Activated T-helper 2 cell treated with anti-CD3 and anti-CD28 coated beads, Interferon-gamma antibody, Interleukin-2, Interleukin-4, amounts not matched to agents 10 μg/mL and 5 μg/mL and 100 μg/mL, durations not matched to agents 14 hours and 24 hours and 36 hours (primary cell): ENCODE measurements at places on chromosomes 2 and 18.

GRCh38 chr2:98016908-98017670 lies 21.3 kb upstream of the TMEM131 start:
- H3K4me3 ChIP-seq: no peak overlapping the region
- no peaks in the 10 kb centered on the region for H3K27me3 ChIP-seq
- DNase-seq: no peak
- H3K36me3 ChIP-seq: no peaks in the 10 kb centered on the region
- H3K27ac ChIP-seq: no peak overlapping the region

GRCh38 chr2:164069540-164069939 lies 333.7 kb upstream of the FIGN start:
- no peaks in the 10 kb centered on the region for H3K36me3 ChIP-seq
- no peak overlapping the region for H3K27ac ChIP-seq
- H3K4me1 ChIP-seq: no peaks in the 10 kb centered on the region

GRCh38 chr18:79508565-79509535 lies 113.1 kb downstream of the NFATC1 start:
- H3K36me3 ChIP-seq: peaks cover 64% of the 10 kb centered on the region
- peak overlapping the region; percentile 66 for H3K27ac ChIP-seq
- no peak for DNase-seq

GRCh38 chr18:47334966-47335365 lies 83.5 kb upstream of the SKOR2 start:
- H3K27ac ChIP-seq: no peak overlapping the region
- DNase-seq: no peak
- H3K27me3 ChIP-seq: peaks cover 7% of the 10 kb centered on the region
- H3K4me1 ChIP-seq: no peaks in the 10 kb centered on the region

GRCh38 chr18:55096263-55096951 lies 137.1 kb upstream of the CCDC68 start:
- H3K27me3 ChIP-seq: no peaks in the 10 kb centered on the region
- H3K36me3 ChIP-seq: no peaks in the 10 kb centered on the region
- H3K4me3 ChIP-seq: no peak overlapping the region
- no peak for DNase-seq

GRCh38 chr2:70460333-70460732 lies 93.3 kb downstream of the TGFA start:
- no peak overlapping the region for H3K27ac ChIP-seq
- no peak for DNase-seq
- H3K27me3 ChIP-seq: no peaks in the 10 kb centered on the region
- no peak overlapping the region for H3K4me3 ChIP-seq
- no peaks in the 10 kb centered on the region for H3K4me1 ChIP-seq

GRCh38 chr2:25386971-25387875 lies 45.5 kb upstream of the DNMT3A start:
- no peaks in the 10 kb centered on the region for H3K27me3 ChIP-seq
- DNase-seq: no peak
- H3K4me3 ChIP-seq: no peak overlapping the region
- H3K36me3 ChIP-seq: peaks cover 26% of the 10 kb centered on the region
- H3K27ac ChIP-seq: no peak overlapping the region

DNA sequence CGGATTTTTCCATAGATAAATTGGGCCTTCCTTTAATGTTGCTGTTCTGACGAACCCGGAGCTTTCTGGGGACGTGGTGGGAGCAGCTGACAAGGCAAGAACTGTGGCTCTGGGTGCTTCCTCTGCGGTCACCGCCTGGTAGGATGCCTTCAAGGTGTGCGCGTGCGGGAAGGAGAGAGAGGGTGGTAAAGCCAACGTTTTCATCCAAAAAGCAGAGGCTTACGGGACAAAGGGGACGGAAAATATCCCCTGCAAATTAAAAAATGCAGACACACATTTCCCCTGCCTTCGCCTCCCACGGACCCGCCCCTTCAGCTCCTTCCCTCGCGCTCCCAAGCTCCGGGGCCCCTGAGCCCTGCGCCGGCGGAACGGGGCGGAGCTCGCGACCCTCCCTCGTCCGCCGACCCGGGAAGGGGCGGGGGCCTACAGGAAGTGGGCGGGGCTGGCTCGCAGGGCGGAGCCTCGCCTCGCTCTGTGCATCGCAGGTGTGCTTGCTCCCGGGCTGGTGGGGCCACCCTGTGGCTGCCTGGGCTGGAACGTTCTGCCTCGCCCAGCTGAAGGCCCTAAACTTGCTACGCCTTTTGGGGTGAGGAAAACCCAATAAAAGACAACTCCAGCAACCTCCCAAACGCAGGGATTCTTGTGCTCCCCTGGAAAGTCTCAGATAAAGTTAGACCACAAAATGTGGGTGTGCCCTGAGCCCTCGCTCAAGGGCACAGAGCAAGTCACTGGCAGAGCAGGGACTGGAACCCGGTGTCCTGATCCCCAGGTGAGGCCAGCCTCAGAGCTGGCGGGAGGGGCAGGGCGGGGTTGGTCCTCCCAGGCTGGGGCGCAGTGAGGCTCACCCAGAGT lies 25.4 kb upstream of the SLC66A3 start:
- H3K4me3 ChIP-seq: peak overlapping the region; percentile 61
- no peak overlapping the region for H3K27ac ChIP-seq
- H3K4me1 ChIP-seq: peaks cover 5% of the 10 kb centered on the region
- no peaks in the 10 kb centered on the region for H3K36me3 ChIP-seq
- DNase-seq: peak; percentile 73

DNA sequence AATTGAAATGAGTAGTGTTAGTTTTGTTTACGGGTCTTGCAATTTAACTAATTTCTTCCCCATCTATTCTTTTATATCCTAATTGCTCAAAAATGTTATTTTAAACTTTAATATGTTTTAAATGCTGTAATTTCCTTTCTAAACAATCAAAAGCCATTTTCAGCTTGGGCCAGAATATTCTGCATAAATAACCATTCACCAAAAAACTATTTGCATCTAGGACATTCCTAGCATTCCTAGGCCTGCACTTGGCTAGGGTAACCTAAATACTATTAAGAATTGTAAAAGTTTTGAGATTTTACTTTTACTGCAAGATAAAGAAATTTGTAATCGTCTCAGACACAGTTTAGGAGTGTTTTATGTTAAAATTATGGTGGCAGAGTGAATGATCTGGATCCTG lies 7.8 kb upstream of the ETAA1 start:
- H3K4me3 ChIP-seq: no peak overlapping the region
- H3K36me3 ChIP-seq: no peaks in the 10 kb centered on the region
- no peaks in the 10 kb centered on the region for H3K4me1 ChIP-seq
- no peak for DNase-seq

DNA sequence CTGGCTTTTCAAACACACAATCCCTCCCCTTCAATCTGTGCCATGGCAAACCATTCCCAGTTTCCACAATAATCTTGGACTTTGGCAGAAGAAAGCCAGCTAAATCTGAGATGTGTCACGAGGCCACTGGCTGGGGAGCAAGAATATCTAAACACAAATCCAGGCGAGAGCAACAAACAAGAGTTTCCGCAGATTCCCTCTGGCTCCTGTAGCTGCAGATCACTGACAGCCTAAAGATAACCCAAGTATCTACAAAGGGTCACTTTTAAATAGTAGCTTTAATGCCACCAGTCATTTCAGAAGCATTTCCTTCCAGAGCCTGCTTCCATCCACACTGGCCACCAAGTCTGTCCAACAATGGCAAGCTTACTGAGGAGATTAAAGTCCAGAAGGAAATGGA lies 86.9 kb downstream of the ACVR1 start:
- no peak for DNase-seq
- H3K27ac ChIP-seq: no peak overlapping the region
- H3K4me3 ChIP-seq: no peak overlapping the region
- H3K27me3 ChIP-seq: no peaks in the 10 kb centered on the region
- H3K4me1 ChIP-seq: peaks cover 50% of the 10 kb centered on the region

- no peak overlapping the region for H3K27ac ChIP-seq
- no peak for DNase-seq
- no peaks in the 10 kb centered on the region for H3K4me1 ChIP-seq
These were observed 456.5 kb upstream of the CWC22 start for GRCh38 chr2:180463608-180464007.

GRCh38 chr2:129713337-129713736 lies 266.1 kb upstream of the RAB6C start:
- no peaks in the 10 kb centered on the region for H3K27me3 ChIP-seq
- DNase-seq: no peak
- H3K36me3 ChIP-seq: no peaks in the 10 kb centered on the region
- no peaks in the 10 kb centered on the region for H3K4me1 ChIP-seq

DNA sequence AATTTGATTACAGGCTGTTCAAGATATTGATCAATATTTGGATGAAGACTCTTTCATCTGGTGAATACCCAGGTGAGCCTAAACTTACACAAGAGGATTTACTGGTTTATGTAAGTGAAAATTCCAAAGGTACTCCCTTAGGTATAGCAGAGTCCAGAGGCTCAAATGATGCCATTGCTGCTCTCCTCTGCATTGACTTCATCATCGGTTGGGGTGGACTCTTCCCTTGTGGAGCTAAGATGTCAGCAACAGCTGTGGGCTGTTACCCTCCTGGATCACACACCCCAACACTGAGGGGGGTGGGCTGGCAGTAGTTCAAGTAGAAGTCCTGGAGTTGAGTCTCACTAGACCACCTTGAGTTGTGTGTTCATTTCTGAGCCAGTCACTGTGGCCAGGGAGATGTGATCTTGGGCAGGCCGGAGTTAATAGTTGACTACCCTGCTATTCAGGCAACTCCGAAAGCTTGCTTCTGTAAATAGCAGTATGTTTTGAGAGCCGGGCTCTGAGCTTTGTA lies 236.9 kb downstream of the PTPRM start:
- no peak overlapping the region for H3K4me3 ChIP-seq
- no peaks in the 10 kb centered on the region for H3K27me3 ChIP-seq
- peaks cover 7% of the 10 kb centered on the region for H3K4me1 ChIP-seq
- no peak for DNase-seq
- no peak overlapping the region for H3K27ac ChIP-seq
- no peaks in the 10 kb centered on the region for H3K36me3 ChIP-seq

DNA sequence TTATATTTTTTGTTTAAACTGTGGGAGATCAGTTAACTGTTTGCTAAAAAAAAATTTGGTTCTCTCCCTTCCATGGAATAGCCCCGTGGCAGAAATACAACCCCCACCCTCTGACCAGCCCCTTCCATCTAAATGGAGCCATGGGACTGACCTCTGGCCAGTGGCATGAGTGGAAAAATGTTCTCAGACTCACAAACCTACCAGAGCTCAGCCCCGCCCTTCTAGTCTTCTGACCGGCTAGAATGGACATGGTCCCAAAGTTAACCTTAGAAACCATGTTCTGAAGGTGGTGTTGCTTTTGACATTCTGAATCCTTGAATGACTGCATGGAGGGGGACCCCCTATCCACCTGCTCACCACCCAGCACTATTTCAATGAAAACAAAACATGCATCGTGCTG lies 1.3 kb upstream of the CHRNA1 start:
- peaks cover 6% of the 10 kb centered on the region for H3K4me1 ChIP-seq
- H3K4me3 ChIP-seq: no peak overlapping the region
- H3K36me3 ChIP-seq: no peaks in the 10 kb centered on the region
- no peak overlapping the region for H3K27ac ChIP-seq

DNA sequence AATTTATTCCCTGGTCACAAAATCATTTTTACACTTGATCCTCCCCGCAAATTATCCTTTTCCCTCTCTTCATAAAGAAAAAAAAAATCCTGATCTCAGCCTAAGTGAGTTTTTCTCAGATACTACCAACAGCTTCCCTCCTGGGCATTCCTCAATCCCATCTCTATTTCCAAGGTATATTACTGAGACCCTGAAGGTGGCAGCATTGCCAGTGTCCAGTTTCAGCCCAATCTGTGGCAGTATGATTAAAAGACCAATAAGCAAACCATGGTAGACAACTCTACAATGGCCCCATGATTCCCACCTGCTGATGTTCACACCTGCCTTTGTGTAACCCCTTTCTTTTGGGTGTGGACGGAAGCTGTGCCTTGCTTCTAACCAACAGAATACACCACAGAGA lies 45.1 kb downstream of the CCDC93 start:
- no peak overlapping the region for H3K27ac ChIP-seq
- no peak overlapping the region for H3K4me3 ChIP-seq
- DNase-seq: no peak
- no peaks in the 10 kb centered on the region for H3K4me1 ChIP-seq
- peaks cover 57% of the 10 kb centered on the region for H3K36me3 ChIP-seq

GRCh38 chr2:171004363-171004762 lies 75.3 kb downstream of the GORASP2 start:
- H3K4me3 ChIP-seq: no peak overlapping the region
- peaks cover 20% of the 10 kb centered on the region for H3K4me1 ChIP-seq
- no peak for DNase-seq

- no peak overlapping the region for H3K4me3 ChIP-seq
- no peak overlapping the region for H3K27ac ChIP-seq
- no peak for DNase-seq
- H3K27me3 ChIP-seq: no peaks in the 10 kb centered on the region
- peaks cover 26% of the 10 kb centered on the region for H3K4me1 ChIP-seq
These were observed 46.2 kb downstream of the HPCAL1 start for GRCh38 chr2:10348891-10349290.
